ENCODE measurements at places on chromosomes 7 and 10.
A peak's percentile ranks its signal among the peaks of the same experiment; 100 is the strongest.

GRCh38 chr7:69959789-69960499 is 361.7 kb downstream of the AUTS2 start:
- DNase-seq = no peak

DNA sequence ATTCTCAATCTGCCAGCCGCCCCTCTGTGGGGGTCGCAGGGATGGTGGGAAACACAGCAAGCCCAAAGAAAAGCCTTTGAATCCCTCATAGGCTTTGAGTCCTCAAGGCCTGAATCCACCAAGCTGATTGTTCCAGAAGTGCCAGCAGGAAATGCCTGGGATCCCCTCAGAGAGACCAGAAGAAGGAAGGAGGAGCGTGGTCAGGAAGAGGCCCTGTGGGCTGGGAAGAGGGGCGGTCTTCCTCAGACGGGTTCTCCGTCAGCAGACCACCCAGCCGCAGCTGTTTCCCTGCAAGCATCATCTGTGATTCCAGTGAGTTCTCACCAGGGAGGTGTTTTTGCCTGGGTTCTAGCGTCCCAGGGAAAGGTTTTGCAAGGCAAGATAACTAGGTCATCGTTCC is 190.0 kb upstream of the KLF6 start:
- no peak for DNase-seq

DNA sequence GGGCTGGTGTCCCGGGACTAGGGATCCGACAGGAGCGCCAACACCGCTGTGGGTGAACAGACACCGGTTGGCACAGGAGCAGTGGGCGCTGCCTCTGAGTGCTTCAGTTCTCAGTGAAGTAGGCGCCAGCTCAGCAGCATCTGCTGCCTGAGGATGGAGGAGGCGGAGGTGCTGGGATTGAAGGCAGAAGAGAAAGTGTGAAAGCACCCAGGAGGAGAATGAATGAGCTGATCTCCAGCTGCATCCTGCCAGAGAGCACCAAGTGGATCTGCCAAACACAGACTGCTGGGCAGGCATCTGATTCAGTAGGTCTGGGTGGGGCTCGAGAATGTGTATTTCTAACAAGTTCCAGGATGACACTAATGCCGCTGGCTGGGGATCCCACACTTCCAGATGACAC is 74.5 kb downstream of the LANCL2 start:
- no peak for DNase-seq

DNA sequence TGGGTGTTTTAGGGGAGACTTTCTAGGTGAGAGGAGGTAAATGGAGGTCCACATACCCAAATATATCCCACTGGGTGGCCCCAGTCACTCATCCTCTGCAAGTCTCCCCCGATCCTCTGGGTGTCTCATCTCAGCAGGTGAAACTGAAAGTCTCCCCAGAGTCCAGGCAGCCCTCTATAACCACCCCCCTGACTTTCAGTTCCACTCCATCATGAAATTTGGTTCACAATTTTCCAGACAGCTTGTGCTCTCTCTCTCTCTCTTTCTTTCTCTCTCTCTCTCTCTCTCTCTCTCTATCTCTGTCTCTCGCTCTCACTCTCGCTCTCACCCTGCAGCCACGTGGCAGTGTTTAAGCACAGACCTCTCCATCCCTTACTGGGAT is 56.7 kb upstream of the ELN start:
- peak; percentile 78 for DNase-seq

DNA sequence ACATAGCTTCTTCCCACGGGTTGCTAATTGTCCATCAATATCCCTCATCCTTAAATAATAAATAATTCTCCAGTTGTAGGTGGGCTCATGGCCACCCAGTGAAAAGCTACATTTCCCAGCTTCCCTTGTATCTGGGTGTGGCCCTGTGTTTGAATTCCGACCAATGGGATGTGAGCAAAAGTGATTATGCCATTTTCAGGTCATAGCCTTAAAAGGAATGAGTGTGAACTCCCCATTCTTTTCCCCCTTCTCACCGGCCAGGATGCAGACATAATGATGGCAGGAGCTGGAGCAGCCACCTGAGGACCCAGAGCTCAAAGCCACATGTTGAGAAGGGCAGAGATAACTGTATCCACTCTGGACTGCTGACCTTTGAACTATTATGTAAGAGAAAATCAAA is 30.3 kb upstream of the CALU start:
- no peak for DNase-seq

DNA sequence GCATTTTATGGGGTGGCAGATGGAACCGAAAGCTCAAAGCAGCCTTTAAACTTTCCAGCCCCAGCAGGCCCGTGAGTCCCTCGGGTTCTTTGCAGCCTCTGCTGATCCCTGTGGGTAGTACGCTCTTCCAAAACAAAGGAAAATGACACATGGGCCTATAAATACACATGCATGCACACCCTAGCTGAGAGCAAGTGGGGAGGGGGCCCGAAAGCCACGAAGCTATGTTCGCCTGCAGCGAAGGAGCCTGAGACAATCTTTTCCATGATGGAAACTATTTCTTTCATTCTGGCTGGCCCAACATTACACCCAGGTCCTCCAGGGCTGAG is 32.2 kb downstream of the CALML5 start:
- no peak for DNase-seq

GRCh38 chr10:72336259-72337038 is 18.3 kb downstream of the DNAJB12 start:
- DNase-seq = no peak

DNA sequence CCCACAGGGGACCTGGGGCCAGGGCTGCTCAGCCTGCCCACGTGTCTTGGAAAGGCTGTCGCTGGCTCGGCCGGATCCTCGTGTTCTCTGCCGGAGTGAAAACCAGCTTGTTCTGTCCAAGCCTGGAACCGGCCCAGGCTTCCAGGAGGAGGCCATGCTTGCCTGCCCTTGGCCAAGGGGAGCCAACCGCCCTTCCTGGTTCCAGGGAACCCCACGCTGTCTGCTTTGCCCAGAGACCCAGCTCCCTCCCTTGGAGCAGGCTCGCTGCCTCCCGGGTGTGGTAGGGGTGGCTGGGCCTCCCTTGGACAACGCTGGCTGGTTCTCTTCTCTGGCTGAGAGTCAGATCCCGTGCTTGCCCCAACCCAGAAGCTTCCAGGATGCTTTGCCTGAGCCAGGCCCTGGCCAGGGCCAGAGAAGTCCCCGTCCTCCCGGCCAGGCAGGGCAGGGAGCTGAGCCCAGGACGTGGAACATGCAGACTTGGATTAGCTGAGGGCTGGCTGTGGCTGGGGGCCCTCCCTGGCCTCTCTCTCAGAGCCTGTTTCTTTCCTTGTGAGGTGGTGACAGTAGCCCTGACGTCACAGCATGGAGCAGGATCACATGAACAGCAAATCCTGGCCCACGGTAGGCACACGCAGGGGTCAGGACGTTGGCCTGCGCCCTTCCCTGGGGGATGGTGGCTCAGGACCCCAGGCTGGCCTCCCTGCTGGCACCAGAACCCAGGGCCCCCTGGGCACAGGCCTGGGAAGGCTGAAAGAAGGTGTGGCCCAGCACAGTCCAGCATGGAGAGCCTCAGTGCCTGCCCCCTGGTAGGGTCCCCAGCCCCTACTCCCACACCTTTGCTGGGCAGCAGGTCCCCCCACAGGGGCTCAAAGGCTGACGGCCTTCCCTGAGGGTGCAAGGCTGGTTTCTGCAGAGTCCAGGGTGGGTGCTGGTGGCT is 67.5 kb downstream of the PWWP2B start:
- no peak for DNase-seq

DNA sequence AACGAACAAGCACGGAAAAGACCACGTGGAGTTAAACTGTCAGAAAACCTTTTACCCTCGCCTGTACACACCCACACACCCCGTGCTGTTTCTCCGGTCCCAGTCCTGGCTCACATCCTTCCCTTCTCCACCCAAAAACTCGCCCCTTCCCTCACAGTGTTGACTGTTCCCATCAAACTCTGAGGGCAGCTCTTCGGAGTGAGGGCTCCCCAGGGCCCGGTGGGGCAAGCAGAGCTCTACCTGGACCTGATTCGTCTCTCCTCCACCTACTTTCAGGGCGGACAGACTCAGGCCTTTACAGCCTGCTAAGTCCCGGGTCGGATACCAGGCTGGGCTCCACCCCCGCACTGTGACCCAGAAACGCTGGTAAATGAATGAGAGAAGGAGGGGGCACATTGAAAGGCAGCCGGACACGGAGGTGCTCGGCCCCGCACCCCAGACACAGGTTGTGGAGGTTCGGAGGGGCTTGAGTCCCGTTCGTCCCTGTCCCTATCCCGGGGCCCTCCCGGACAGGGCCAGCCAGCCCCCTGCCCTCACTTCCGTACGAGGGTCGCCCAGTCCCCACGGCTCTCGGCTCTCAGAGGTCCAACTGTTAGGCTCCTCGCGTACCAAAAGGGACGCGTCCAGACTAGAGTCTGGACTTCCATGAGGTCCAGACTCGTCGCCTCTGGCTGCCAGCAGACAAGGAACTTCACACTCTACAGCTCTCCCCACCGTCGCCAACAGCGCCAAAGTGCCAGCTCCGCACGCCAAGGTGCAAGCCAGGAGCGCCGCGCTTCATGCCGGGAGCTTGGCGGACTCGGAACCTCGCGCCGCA is 31.7 kb upstream of the ASL start:
- peak; percentile 43 for DNase-seq

DNA sequence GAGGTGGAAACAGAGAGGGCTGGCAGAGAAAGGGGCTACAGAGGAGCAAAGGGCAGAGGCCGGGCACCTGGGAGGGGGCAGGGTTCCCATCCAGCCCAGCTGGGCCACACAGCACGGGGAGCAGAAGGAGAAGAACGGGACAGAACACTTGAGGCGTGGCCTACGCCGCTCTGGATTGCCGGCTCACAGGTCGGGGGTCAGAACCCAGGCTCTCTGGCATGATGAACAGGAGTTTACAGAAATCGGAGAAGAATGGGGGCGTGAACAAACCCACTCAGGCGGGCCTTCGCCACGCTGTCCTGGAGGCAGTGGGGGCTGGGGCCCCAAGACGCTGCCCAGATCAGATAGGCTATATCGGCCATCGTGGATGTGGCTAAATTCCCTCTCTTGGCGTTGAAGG is 362.2 kb upstream of the SHH start:
- DNase-seq = no peak

- no peak for DNase-seq
These were observed 390.0 kb downstream of the TNS3 start for GRCh38 chr7:47191876-47192291.

DNA sequence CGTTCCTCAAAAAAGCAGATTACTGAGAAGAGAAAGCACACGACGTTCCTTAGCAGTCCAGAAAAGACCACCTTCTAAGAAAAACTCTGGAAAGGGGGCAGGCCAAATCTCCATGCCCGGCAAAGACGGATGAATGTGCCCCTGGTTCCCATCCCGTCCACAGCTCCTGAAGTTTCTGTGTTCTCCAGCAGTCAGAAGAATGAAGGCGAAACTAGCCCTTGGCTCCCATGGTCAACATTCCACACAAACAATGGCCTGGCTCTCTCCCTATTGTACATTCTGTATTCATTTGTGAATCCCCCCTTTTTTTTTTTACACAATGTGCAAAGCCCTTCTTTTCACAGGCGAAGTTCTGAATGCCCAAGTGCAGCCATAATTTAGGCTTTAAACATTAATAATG is 5.3 kb downstream of the CTBP2 start:
- DNase-seq = no peak

GRCh38 chr7:30321882-30322192 is 37.4 kb downstream of the ZNRF2 start:
- DNase-seq = no peak

- no peak for DNase-seq
These were observed 14.0 kb downstream of the SLC16A12 start for GRCh38 chr10:89521368-89521767.

- DNase-seq = no peak
These were observed 493.6 kb downstream of the PTPRN2 start for GRCh38 chr7:158094046-158094445.

DNA sequence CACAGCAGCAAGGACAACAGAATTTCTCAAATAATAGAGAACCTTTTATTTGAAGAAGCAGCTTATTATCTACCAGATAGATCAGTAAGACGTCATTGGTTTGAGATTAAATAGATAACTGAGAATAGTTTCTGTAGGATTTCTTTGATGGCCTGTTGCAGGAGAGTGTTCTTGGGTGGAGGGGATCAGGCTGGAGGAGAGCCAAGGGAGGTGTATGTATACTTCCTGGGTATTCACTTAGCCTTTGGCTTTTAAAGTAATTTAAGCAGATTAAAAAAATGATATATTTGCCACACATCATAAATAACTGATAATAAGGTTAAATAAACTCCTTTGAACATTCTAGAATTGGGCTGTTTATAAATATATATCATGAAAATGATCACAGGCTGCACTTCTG is 486.1 kb upstream of the IGFBP3 start:
- no peak for DNase-seq

- DNase-seq = no peak
These were observed 116.4 kb downstream of the C10orf105 start for GRCh38 chr10:71603150-71603549.

GRCh38 chr7:96949766-96950165 is 55.6 kb upstream of the DLX6 start:
- DNase-seq = no peak

- DNase-seq = no peak
These were observed 93.9 kb downstream of the PDGFA start for GRCh38 chr7:425794-426188.

DNA sequence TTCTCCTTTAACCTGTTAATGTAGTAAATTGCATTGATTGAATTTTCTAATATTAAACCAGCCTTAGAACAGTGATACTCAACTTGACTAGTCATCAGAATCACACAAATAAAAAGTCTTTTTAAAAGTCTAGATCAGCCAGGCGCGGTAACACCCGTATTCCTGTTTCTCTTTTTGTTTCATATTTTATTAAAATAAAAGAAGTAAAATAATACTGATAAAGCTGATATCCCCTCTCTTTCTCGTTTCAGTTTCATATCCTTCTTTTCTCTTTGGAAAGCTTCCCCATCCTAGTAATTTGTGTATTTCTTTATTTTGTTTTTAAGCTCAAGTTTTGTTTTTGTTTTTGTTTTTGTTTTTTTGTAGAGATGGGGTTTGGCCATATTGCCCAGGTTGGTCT is 9.3 kb downstream of the SMO start:
- no peak for DNase-seq

DNA sequence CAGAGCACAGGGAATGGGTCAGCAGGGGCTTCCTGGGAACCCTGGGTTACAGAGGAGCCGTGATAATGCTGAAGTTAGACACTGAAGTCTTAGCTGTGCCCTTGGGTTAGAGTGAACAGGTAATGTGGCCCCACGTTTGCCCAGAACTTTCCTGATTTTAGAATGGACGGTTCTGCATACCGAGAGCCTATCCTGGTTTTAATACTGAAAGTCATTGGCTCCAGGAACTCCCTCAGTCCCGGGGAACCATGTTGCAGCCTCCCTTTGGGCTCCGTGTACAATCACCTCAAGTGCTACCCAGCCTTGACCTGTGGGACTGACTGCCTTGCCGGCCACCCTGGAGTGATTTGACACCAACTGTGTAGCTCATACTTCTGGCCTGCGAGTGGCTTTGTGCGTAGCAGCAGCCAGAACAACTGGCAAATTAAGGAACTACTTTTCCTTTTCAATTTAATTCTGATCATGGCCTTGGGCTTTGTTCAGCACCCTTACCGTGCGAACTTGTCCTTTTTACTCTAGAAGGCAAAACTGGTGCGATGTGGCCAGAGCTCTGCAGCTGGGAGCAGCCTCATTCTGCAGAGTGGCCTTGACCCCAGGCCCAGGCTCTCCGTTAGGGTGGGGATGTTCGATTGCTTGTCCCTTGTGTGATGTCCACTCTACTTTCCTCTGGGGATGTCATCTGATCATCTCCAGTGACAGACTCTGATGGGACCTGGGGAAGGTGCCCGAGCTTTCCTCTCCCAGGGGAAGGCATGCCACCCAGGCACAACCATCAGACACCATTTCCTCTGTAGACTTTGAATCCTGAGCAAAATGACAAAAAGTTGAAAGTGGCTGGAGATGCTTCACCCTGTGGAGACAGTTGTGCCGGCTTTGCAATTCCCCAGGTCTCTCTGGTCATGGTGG is 265.9 kb downstream of the GLRX3 start:
- no peak for DNase-seq

- DNase-seq = no peak
These were observed 22.7 kb downstream of the RBM28 start for GRCh38 chr7:128321044-128321422.
